ENCODE measurements at places on chromosomes 13 and 19.

- no peak for DNase-seq
Measured at GRCh38 chr19:40584007-40584406, 7.3 kb downstream of the SHKBP1 start.

GRCh38 chr13:77846173-77846572, 72.5 kb downstream of the EDNRB start:
- DNase-seq = no peak

DNA sequence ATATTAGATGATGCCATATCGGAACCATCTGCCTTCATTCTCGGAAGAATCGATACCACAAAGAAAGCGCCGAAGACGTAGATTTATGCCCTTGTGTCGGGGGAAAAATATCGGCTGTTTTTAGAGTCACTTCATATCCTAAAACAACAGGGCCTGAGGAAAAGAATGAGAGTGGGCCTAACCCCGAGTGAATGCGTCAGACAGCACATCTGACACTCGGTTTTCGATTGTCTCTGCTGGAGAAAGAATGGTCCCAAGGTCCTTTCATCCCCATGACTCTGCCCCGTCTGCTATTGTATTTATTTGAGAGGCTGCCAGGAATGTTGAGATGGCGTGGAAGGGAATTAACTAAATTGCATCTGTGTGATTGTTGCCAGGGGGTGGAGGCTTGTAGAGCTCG, 46.1 kb downstream of the CHST8 start:
- no peak for DNase-seq

DNA sequence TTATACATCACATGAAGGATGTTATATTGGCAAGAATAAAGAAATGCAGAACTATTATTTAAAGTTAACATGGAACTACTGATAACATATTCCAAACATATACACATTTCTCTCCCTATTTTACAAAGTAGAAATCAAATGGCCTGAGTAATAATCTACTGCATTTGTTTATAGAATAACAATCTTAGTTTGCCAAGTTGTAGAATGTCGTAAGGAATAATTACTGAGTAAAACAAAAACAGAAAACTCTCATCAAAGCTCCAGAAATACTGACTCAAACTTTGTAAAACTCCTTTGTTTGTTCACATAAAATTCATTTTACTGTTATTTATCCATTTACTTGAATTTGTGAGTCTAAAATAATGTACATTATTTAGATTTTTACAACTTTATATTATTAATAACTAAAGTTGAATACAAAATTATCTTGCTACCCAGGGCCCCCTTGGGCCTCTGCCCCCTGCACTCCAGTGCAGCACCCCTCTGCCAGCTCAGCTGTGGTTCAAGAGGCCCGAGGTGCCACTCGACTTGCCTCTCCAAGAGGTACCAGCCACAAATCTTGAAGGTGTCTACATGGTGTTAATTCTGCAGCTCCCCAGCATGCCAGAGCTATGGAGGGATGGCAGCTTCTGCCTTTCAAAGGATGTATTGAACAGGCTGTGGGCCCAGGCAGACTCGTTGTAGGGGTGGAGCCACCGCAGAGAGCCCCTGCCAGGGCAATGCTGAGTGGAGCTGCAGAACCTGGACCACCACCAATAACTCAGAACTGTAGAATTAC, 2819.7 kb downstream of the PCDH9 start:
- no peak for DNase-seq

- no peak for DNase-seq
Measured at GRCh38 chr13:47794963-47795362, 206.1 kb downstream of the SUCLA2 start.

GRCh38 chr19:21789466-21790085, 22.2 kb upstream of the ZNF100 start:
- no peak for DNase-seq

DNA sequence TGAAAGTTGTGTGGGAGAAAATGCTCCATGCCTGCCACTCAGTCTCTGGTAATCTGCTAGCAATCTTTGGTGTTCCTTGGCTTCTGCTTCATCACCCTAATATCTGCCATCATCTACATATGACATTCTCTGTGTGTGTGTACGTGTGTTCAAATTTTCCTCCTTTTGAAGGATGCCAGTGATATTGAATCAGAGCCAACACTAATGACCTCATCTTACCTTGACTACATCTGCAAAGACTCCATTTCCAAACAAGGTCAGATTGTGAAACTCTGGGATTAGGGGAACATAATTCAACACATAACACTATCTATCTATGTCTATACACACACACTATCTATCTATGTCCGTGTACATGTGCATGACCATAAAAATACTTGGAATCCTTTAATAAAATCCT, 81.4 kb upstream of the IRS2 start:
- no peak for DNase-seq

DNA sequence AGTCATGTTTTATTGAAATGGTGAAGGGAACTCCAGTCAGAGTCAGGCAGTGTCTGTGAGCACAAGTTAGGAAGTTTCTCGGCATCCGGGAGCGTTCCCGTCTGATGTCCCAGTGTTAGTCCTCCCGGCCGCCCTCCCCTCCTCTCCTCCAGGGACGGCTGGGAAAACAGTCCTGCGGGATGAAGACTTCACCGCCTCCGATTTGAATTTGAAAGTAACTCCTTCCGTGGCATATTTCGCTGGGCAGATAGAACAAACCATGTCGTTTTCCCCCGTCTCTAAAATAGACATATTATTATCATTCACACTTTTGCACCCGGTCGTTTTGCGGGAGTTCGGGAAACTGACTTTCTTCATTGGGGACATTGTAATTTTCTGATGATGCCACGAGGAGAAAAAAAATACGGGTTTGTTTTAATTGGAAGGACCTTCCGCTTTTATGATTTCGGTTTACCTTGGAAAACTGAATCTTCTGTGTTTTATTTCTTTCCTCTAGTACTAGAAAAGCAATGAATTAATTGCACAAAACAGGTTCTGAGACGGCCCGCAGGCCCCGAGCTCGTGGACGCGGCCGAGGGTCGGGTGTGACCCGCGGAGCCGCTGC, 76.6 kb downstream of the ZIC5 start:
- DNase-seq = peak; percentile 25

DNA sequence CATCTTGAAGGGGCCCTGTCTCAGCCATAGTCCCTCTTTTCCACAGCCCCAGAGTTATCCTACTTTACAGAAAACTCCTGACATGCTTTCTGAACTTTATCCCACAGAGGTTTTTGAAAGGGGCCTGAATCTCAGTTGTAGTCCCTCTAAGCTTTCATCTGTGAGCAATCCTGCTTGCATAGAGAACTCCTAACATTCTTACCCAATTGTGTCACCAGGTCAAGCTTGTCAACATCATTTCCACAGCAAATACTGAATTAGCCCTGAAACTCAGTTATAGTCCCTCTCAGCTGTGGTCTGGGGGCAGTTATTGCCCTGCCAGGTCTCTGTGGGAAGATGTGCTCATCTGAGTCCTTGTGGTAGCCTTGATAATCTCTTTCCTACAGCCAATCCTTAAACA, 2190.3 kb upstream of the PCDH20 start:
- DNase-seq = no peak

- no peak for DNase-seq
Measured at GRCh38 chr19:29017788-29018187, 195.2 kb downstream of the UQCRFS1 start.

GRCh38 chr13:23440821-23441618, 7.5 kb upstream of the SACS start:
- DNase-seq = no peak

DNA sequence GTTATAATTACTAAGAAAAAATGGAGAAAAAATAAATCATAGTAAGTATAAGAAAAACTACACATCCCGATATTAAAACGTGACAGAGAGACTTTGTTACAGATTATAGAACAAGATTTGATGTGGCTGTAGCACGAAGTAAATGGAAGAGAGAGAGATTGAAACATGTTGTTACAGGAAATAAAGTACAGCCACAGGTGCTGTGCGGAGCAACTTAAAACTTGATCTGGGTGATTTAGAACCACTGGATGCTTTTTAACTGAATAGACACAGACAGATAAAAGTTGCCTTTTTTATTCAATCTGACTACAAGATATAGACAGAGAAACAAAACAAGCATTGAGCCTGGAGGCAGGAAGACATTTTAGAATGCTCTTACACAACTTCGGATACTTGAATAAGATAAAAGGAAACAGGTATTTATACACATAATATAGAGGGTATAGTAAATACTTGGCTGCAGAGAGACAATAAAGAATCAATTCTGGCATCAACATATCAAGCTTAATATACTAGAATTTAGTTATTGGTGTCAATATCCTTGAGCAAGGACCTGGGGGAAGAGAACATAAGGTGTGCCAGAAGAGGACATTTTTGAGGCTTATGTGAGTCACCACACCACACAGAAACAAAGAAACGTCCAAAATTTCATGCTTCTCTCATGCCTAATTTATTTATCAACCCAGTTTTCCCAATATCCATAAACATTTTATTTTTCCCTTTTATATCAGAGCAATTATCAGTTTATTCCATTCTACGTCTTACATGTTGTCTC, 548.5 kb downstream of the SLITRK1 start:
- DNase-seq = no peak

DNA sequence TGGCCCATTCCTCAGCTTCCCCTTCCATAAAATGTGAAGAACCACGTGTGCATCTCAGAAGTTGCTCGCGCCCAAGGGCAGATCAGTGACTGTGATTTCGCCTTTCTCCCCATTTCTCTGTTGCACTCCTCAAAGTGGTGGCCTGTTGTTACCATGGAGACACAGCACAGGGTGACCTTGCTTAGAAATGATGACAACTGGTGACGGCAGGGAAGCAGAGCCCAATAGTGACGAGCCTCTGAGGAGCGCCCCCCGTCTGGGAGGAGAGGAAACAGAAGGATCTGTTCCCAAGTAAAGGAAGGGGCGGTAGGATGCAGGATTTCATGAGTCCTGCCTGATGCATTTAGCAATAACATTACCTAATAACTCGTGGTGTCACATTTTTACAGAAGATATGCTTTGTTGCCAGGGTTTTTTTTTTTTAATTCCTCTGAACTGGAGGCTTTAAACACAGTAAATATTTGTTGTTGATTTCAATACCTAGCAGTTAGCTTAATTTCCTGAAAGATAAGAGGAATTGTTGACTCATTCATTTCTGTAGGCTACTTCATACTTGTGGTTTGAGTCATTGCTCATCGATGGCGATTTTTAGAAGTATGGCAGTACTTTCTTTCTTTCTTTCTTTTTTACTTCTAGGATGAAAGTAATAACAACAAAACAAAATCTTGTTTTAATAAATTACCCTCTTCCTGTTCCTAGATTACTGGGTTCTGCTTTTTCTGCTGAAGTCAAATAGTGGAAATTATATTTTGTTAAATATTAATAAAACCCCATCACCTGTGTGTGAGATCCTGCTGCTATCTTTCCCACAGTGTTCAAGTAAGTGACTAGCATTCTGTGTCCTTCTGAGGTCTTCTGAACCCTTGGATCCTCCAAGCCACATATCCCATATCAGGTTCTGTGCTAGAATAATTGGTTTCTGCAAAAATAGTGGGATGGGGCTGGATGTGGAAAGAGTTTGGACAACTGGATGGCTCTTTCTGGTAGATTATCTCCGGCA, 36.0 kb downstream of the MBNL2 start:
- no peak for DNase-seq

GRCh38 chr19:4279267-4279529, 132 bp downstream of the SHD start:
- no peak for DNase-seq

DNA sequence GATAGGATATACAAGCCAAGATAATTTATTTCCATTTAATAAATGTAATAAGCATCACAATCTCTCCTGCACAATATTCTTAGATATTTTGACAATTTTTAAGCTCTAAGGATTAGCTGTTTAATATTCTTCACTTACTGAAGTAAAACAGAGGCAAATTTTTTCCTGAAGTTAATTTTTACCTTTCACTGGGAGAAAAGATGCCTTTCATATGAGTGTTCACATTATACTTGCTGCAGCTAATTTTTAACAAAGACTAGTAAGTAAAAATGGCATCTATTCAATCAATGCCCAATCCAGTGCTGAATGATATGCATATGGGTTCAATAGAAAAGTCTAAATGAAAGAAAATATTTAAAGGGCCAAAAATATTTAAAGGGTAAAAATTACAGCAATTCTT, 377.2 kb upstream of the GPC6 start:
- no peak for DNase-seq

DNA sequence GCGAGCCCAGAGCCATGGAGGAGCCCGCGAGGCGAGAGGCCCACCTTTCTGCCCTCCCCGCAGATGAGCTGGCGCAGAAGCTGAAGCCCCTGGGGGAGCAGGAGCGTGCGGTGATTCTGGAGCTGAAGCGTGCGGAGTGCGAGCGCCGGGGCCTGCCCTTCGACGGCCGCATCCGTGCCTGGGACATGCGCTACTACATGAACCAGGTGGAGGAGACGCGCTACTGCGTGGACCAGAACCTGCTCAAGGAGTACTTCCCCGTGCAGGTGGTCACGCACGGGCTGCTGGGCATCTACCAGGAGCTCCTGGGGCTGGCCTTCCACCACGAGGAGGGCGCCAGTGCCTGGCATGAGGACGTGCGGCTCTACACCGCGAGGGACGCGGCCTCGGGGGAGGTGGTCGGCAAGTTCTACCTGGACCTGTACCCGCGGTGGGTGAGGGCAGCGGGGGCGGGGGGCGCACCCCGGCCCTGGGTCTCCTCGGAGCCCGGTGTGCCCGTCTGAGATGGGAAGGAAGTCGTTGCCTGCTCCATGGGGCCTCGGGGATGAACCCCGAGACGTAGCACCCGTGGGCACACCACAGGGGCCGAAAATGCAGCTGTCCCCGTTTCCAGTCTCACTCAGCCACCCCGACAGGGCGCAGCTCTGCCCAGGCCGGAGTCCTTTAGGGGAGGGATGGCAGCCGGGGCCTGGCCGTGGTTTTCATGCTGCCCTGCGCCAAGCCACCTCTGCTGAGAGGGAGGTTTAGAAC, 12.1 kb upstream of the ZNF554 start:
- no peak for DNase-seq

DNA sequence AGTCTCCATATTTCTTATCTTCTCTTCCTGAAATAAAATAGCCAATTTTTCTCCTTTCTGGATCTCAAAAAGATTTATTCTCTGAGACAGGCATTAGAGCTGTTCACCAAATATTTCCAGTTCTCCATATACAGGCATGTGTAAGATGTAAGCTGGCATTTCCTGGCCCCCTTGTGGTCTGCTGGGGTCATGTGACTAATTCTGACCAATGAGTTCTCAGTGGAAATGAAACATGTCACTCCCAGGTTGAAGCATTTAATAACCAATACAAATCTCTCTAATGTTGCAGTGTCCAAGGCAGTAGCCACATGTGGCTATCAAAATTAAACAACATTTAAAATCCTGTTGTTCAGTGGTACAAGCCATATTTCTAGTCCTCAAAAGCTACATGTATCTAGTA, 14.8 kb upstream of the CACNA1A start:
- DNase-seq = no peak

DNA sequence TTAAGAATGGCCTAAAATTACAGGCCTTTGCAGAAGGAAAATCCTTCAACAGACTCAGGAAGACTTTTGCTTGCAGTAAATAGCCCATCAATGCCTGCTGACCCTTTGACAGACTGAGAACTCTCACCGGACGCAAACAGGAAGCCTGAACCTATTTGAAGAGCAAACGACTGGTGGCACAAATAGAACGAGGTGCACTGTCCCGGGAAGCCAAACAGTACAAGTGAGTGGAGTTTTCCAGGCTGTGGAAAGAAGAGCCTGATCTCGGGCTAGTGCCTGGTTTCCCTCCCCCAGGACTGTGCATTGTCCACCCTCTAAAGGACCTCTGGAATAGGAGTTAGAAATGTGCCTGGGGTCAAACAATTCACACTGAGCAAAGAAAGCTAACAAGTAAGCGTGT, 165.5 kb downstream of the FGF14 start:
- no peak for DNase-seq

Data from B cell (primary cell).